ENCODE measurements at places on chromosomes 5 and 9. TPM values are rescaled to one million over a fixed set of nuclear protein-coding genes. Genes with fewer than 3 reads are reported as not detected.

Gene KIAA0825
- 1.5 TPM for total RNA-seq

DNA sequence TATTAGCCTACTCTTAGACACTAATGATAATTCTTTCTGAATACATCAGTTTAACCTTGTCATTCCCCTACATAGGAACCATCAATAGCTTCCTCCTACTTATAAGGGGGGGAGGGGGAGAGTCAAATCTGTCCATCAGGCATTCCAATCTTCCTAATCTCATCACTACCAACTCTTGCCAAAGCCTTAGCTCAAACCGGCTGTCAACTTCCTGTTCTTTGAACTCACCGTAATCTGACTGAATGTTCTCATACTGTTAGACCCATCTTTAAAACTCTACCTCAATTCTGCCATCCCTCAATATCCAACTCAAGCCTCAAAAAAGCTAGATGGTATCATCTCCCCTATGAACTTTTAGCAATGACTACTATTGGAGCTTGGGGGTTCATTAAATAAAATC lies 41.9 kb upstream of the RNF38 start:
- DNase-seq, result no peak

Gene ANKRD33B
- total RNA-seq, result 32.7 TPM

Gene CD274
- total RNA-seq, result 17.6 TPM

Gene IL3
- total RNA-seq, result 71.9 TPM

DNA sequence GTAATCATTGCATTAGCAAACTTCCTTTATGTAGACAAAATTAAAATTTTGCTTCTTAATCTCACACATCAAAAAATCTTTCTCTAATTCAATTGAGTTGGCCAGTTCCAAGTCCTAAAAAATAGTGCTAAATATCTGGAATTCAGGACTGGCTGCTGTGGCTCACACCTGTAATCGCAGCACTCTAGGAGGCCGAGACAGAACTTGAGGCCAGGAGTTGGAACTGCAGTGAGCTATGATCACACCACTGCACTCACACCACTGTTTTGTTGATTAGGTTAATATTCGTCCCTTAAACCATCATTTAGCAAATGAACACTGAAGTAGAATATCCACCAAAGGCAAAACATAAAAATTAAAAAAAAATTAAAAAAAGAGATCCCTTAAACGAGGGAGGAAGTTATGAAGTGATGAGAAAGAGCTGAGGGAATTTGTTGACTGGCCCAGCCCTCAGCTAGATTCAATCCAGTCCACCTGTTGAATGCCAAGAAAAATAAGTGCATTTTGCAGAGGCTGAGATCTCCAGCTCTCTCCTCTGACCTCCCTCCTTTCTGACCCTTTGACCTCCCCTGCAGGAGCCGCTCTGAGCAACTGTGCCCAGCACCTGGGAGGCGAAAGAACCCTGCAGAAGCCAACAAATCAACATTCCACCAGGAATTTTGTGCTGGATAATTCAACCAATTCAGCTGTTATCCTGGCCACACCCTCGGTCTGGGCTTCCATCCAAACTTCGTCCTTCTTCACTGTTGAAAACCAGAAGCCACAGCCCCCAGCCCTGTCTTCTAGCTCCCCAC lies 96.8 kb downstream of the OR2K2 start:
- DNase-seq, result no peak

Gene ANKRD34B
- total RNA-seq, result not detected

Gene TPPP
- 0.37 TPM for total RNA-seq

DNA sequence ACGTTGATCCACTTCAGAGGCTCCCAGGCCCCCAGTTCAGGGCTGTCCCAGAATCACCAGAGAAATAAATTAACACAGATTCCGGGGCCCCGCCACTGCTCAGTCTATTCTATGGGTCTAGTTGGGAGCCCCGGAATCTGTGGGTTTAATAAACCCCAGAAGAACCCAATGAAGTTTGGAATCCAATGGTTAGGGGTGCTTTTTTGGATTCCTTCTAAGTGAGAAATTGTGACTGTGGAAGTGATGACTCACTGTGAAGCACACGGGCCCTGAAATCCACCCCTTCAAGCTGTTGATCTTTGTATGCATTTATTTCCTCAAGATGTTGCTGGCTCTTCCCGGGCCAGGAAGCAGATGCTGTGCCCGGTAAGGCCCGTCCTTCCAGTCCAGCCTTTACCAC lies 57.3 kb upstream of the SLC28A3 start:
- no peak for DNase-seq

- no peak for DNase-seq
Measured at GRCh38 chr9:137720571-137721110, 101.8 kb downstream of the EHMT1 start.

Measured in CD8-positive, alpha-beta memory T cell (primary cell).